Dermis blood vessel endothelial cell (primary cell): ENCODE measurements at places on chromosomes 4 and X. TPM values are rescaled to one million over a fixed set of nuclear protein-coding genes. Genes with fewer than 3 reads are reported as not detected.

Gene KCNIP4
- not detected in 2 replicates for total RNA-seq

Gene BEX3
- 258 and 269 TPM in 2 replicates for total RNA-seq

Gene SPANXB1
- not detected in 2 replicates for total RNA-seq

Gene MAGEH1
- total RNA-seq = 15.9 and 32.5 TPM in 2 replicates

Gene SYNPO2
- 0.17 and 0.19 TPM in 2 replicates for total RNA-seq

Gene GABRG1
- total RNA-seq = not detected in 2 replicates

Gene CLDN22
- not detected in 2 replicates for total RNA-seq

Gene SLC16A2
- 0.70 and 1.0 TPM in 2 replicates for total RNA-seq

Gene COX7B2
- total RNA-seq = not detected in 2 replicates

Gene RWDD4
- 13.3 and 20.2 TPM in 2 replicates for total RNA-seq

Gene TXLNG
- total RNA-seq = 6.2 and 7.3 TPM in 2 replicates

Gene RAB39B
- 0.14 and 0.17 TPM in 2 replicates for total RNA-seq

Gene DUSP21
- total RNA-seq = not detected in 2 replicates

Gene MAGEA2
- total RNA-seq = not detected in 2 replicates

Gene GLOD5
- total RNA-seq = 0.28 TPM in 1 of 2 replicates, not detected in the other

Gene GLUD2
- 1.1 and 2.6 TPM in 2 replicates for total RNA-seq

Gene GPR173
- total RNA-seq = 1.7 and 2.5 TPM in 2 replicates

Gene MAGED2
- total RNA-seq = 224 and 341 TPM in 2 replicates

Gene ARX
- total RNA-seq = not detected in 2 replicates

Gene CD38
- total RNA-seq = 9.4 and 22.0 TPM in 2 replicates

Gene SAGE1
- not detected in 2 replicates for total RNA-seq

Gene PDZD11
- total RNA-seq = 35.3 and 43.2 TPM in 2 replicates

Gene IL2
- not detected in 2 replicates for total RNA-seq

Gene RGS12
- total RNA-seq = 42.9 and 56.3 TPM in 2 replicates

Gene CASP3
- 59.9 and 65.3 TPM in 2 replicates for total RNA-seq

Gene UCP1
- not detected in 2 replicates for total RNA-seq

Gene ADH1B
- not detected in 2 replicates for total RNA-seq

Gene NAP1L2
- total RNA-seq = 2.2 and 2.8 TPM in 2 replicates

Gene FAM53A
- total RNA-seq = 1.1 and 2.4 TPM in 2 replicates

Gene SNCA
- total RNA-seq = 140 and 167 TPM in 2 replicates

Gene TSPAN7
- 25.2 and 28.4 TPM in 2 replicates for total RNA-seq

Gene SPANXN4
- not detected in 2 replicates for total RNA-seq

Gene LYAR
- 18.2 and 18.9 TPM in 2 replicates for total RNA-seq

Gene NPY2R
- not detected in 2 replicates for total RNA-seq

Gene IL13RA1
- 80.6 and 85.4 TPM in 2 replicates for total RNA-seq

Gene VEGFD
- total RNA-seq = 0.17 and 0.37 TPM in 2 replicates

Gene PAGE3
- total RNA-seq = not detected in 2 replicates

Gene ESX1
- not detected in 2 replicates for total RNA-seq

Gene BST1
- 41.0 and 49.0 TPM in 2 replicates for total RNA-seq

Gene AKAP14
- not detected in 2 replicates for total RNA-seq
